Stimulated activated CD4-positive, alpha-beta T cell treated with anti-CD3 and anti-CD28 coated beads, Interleukin-2, amount 100 ng/mL, for 24 hours (primary cell): ENCODE measurements at places on chromosomes 6 and 20.

DNA sequence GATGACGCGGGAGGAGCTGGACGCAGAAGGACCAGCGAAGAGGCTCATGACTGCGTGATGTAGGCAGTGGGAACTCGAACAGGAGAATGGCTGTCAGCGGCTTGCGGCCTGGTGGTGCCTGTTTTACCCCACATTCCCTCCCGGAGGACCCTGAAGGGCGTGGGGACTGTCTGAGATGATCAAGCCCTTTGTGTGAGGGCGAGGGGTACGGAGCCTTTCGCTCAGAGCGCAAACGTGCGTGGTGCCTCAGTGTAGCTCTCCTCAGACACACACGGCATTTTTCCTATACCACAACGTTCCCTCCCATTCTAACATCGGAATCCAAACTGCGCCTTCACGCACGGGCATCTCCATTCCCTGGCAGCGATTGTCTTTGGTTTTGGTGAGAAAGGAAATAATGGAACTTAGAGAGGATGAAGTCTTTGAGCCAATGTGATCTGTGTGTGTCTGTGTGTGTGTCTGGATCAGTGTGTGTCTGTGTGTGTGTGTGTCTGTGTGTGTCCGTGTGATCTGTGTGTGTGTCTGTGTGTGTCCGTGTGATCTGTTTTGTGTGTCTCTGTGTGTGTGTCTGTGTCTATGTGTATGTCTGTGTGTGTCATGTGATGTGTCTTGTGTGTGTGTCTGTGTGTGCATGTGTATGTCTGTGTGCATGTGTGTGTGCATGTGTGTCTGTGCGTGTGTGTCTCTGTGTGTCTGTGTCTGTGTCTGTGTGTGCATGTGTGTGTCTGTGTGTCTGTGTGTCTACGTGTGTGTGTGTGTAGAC lies 5.3 kb downstream of the PTK6 start:
- no peak for DNase-seq

GRCh38 chr20:57679113-57679512 lies 30.7 kb downstream of the PMEPA1 start:
- DNase-seq: no peak

DNA sequence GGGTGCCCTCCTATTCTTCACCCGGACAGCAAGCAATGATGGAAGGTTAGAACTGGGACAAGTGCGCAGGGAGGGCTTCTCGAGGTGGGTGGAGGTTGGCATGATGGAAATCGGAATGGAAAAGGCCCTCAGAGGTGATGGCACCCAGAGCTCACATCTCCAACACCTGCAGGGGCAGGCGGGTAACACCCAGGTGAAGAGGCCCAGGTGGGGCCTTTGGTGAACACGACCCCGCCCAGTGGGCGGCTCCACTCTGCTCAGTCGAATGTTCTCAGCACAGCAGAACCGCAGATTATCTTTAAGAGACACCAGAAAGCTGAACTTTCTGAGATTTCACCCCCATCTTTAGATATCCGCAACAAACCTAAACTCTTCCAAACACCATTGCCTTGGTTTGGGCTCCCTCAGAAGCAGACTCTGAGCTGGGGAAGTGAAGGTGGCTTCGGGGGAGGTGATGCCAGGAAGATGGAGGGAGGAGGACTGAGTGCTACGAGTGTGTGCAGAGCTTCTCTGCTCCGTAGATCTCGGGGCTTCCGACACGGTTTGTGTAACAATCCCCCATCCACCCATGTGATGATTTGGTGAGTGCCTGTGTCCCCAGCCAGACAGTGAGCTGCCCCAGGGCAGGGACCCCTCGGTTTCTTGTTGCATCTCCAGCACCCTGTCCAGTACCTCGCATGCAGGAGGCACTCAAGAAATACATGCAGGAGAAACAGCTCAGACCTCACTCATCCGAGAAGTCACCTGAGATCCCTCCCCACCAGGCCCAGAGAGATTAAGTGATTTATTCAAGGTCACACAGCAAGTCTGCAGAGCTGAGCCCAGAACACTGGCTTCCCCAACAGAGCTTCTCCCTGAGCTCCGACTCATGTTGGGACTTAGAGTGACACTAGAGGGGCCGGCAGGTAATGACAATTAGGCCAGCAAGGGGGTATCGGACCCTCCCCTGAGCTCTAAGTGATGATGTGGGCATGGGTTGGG lies 45.4 kb downstream of the BPIFB1 start:
- DNase-seq: no peak

DNA sequence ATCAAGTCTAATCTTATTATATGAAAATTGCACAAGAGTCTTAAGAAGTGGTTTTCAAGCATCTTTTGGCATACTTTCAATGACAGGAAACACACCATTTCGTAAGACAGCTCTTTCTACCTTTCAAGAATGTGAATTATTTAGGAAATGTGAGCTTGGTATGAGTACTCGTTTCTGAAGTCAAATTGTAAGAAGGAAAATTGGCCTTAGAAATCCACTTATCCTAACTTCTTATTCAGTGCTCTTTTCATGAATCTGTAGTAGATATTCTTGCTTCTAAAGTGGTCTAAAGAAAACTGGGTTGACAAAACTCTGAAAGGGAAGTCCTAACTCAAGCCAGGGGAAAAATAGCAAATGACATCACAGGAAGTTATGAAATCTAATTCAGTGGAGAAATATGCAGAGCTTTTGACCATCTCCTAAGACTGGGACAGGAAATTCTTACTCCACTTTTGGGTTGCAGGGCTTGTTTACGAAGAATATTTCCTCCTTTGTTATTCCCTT lies 38.5 kb upstream of the OGFRL1 start:
- DNase-seq: no peak

GRCh38 chr6:8192067-8192466 lies 89.7 kb upstream of the EEF1E1 start:
- no peak for DNase-seq

- no peak for DNase-seq
Observed at GRCh38 chr20:38842026-38842425, 36.5 kb downstream of the PPP1R16B start.

DNA sequence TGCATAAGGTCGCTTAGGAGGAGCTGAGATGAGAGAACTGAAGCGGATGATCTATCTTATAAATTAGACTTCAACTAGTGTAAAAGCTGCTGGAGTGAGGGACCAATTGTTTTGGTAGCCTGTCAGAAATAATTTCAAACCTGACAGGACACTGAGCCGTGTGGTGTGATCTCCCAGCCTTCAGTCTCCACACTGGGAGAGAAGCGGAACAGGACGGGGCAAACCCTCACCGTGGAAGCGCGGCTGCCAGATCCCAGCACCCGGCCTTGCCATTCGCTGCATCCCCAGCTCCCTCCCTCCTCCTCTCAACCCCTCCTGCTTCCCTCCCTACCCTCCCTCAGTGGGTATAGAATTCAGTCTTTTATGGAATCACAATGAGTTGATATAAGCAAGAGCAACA lies 900.1 kb upstream of the SLC35B3 start:
- no peak for DNase-seq

DNA sequence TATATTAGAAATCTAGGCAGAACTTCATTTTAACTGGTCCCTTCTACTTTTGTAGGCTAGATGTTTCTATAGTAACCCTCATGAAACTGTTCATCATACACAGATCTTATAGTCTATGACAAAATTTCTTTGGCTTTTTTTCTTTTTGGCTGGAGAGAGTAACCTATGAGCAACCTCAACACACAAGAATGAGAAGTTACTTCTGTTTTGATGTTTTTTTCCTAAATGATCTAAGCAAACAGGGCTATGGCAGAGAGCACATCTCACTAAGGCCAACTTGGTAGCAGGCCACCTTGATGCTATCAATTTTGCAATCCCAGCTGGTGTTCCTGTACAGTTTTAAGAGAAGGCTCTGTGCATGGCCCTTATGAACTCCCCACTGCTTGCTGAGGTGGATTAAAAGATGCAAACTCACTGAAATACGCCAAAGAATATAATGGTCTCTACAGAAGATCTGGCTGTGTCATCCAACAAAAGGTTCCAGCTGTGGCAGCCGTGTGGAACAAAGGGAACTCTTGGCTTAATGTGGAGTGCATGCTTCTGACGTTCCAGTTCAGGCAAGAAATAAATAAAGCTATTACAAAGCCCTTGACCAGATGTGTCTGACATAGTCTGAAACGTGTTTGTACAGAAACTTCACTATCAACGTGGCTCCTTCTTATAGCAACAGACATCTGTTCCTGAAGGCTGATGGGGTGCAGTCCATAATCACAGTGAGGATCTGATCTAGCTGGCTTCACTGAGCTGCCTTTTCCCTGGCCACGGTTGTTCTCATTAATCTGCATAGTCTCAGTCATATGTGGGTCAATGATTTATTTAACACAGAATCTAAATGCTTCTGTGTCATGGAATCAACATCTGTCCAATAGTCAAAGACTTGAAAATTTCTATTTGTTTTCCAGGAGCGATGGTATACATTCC lies 481.1 kb downstream of the BMP2 start:
- DNase-seq: no peak

DNA sequence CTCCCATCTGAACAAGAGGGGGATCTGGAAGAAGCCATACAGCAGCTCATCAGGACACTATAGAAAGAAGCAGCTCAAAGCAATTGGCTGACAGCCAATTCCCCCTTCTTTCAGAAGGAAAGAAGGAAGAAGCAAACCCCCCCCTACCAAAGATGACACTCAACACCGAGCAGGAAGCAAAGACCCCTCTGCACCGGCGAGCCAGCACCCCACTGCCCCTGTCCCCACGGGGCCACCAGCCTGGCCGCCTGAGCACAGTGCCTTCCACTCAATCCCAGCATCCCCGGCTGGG lies 1.2 kb downstream of the REM1 start:
- no peak for DNase-seq

DNA sequence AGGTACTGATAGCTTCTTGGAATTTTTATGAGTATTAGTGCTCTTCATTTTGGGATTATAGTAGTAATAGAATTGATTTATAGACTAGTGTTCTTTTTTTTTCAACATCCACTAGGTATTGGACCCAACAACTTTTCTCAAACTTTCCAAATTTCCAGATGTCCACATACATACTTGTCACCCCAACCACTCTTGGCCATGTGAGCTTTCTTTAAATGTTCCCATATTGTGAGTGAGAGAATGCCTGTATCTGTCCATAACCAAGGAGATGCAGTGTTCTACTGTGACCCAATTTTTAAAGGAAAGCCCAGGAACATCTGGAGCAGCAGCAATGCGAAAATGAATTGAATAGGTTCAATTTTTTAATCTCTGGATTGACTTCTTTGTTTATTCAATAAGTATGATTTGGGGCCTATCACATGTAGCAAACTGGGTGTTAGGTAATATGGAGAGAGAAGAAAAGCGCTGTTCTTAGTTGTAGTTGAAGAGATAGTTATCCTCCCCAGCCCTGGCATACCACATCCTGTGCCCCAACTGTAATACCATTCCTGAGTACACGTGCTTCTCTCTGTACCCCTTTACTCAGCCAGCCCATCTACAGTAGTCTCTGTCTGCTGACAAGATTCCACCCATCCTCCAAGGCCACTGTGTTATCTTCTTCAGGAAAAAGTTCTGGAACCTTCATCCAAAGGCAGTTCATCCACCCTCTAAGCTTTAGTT lies 116.8 kb upstream of the SUPT3H start:
- DNase-seq: no peak

DNA sequence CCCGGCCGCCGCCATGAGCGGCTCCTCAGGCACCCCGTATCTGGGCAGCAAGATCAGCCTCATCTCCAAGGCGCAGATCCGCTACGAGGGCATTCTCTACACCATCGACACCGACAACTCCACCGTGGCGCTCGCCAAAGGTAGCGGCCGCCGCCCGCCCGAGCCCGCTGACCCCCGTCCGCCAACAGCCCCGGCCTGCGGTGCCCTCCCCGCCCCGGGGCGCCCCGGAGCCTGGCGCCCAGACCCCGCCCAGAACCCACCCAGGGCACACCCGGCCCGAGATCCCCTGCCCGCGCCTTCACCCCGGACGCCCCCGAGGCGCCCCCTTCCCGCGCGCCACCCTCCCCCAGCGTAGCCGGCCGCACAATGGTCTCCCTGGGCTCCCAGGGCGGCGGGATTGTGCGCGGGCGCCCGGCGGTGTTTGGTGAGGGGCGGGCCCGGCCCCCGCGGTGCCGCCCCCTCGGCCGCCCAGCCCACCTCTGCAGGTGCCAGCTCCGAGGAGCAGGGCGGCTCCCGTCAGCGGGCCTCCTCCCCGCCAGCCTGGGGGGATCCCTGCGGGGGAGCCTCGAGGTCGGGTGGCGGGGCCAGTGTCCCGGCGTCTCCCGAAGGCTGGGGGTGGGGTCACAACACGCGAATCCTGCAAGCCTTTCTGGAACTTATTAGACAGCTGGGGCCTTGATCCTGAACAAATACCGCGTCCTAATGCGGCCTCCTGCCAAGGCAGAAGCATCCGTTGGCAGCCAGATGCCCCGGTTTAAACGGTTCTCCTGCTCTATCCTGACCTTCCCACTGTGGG lies 577 bp downstream of the LSM14B start:
- DNase-seq: peak; percentile 36

GRCh38 chr20:22560817-22561216 lies 23.6 kb downstream of the FOXA2 start:
- DNase-seq: no peak

DNA sequence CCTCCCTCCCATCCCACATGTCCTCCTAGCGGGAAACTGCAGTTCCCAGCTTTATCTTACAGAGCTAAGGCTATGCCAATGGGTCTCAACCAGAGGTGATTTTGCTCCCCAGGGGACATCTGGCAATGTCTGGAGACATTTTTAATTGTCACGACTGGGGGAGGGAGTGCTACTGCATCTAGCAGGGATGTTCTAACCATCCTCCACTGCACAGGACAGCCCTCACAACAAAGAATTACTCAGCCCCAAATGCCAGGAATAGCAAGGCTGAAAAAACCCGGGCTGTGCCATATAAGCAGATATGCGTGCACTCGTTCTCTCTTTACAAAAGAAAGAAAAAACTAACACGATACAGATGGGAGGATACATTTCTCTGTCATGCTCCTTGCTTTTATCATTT lies 8.5 kb downstream of the MRPS18A start:
- DNase-seq: no peak
